ENCODE measurements at places on chromosomes 2 and 18.

- DNase-seq: peak; percentile 31
Observed at GRCh38 chr18:72086421-72086820, 457.7 kb downstream of the CBLN2 start.

DNA sequence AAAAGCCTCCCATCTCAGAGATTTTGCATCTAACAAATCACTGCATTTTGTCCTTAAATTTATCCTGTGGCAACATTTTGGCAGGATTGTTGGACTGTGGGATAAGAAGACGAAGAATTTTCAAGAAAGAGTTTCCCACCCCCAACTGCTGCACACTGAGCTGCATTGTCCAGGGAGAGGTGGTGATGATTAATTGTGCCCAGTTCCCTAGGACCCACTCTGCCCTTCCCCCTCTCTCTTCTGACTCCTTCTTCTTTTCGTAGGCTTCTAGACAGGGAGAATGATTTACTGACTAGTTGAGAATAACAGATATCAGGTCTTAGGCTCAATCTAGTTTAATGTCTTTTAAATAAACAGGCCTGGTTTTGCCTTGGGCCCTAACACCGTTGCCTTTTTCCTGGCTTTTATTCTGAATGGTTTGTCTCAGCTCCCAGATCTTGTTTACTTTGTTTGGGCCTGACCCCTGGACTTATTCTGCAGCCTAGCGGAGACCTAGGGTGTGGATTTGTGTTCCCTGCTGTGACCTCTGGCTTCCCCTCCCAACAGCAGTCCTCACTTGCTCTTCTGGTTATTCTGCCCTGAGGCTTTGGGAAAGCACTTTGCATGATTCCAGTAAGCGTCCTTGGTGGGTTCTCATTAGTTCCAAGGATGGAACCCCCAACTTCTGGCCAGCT, 233.3 kb downstream of the INSIG2 start:
- no peak for DNase-seq

DNA sequence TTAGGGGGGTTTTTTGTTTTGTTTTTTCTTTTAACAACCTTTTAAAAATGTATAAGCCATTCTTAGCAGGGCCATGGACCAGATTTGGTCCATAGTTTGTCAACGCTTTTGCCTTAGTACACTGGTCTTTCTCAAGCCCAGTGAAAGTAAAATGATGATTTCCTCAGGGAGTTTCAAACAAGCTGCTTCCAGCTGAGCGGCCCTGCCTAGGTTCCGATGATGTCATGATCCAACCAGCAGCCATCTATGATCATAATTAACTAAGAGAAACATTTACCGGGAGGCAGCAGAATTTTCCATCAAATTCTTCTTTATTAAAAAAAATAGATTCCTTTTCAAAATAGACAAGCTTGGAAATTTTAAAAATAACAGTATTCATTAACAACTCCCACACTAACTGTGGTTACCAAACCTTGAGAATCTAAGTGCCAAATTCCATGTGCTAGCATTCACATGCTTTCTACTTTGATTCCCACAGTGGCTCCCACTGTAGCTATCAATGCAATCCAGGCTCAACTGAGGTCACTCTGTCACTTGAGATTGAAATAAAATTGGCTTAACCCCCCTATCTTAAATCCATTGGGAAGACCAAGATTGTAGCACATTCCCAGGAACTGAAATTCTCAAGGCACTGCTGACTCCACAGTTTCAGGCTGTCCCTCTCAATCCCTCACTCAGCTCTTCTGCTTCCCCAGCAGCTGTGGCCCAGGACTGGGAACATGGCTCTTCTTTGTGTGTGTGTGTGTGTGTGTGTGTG, 148.9 kb downstream of the RNF152 start:
- peak; percentile 36 for DNase-seq

- DNase-seq: peak; percentile 45
Observed at GRCh38 chr2:190318931-190319554, 583 bp downstream of the HIBCH start.

GRCh38 chr18:492451-492850, 8.1 kb downstream of the COLEC12 start:
- DNase-seq: no peak

- DNase-seq: peak; percentile 3
Observed at GRCh38 chr2:118974103-118974993, 32.4 kb downstream of the MARCO start.

DNA sequence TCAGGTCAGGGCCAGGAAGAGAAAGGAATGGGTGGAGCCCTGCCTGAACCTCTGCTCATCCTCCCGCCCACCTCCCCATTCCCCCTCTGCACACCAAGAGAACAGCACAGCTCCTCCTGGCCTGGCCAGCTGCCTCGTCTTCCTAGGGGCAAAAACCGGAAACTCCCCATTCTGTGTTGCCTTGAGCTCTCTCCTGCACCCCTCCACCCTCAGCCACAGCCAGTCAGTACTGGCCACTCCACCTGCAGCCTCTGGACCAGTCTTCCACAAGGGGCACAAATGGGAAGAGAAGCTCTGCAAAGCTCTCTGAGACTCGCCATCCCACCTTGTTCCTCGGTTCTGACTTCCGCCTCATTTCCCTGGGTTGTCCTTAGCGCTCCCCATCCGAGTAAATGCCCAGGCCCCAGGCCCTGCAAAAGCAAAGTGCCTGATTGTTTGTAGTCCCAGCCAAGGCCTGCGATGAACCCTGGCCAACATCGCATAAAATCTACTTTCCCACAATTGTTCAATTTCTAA, 39.3 kb upstream of the SLC35G4 start:
- DNase-seq: no peak

DNA sequence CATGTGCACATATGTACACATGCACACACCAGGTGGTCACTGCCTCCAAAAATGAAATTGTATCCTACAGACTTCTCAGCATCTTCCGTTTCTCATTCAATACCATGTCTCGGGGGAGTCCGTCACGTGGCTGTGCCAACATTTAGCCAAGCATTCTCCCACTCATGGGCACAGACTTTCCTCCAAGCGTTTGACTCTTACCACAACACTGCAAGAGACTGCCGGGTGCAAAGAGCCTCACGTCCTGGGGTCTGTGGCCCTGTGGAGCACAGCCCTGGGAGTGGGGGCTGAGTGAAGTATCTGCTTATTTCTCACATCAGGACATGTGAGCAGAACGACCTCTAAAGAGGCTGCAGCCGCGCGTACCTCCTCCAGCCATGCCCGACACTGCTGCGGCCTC, 28.0 kb downstream of the HDAC4 start:
- no peak for DNase-seq

DNA sequence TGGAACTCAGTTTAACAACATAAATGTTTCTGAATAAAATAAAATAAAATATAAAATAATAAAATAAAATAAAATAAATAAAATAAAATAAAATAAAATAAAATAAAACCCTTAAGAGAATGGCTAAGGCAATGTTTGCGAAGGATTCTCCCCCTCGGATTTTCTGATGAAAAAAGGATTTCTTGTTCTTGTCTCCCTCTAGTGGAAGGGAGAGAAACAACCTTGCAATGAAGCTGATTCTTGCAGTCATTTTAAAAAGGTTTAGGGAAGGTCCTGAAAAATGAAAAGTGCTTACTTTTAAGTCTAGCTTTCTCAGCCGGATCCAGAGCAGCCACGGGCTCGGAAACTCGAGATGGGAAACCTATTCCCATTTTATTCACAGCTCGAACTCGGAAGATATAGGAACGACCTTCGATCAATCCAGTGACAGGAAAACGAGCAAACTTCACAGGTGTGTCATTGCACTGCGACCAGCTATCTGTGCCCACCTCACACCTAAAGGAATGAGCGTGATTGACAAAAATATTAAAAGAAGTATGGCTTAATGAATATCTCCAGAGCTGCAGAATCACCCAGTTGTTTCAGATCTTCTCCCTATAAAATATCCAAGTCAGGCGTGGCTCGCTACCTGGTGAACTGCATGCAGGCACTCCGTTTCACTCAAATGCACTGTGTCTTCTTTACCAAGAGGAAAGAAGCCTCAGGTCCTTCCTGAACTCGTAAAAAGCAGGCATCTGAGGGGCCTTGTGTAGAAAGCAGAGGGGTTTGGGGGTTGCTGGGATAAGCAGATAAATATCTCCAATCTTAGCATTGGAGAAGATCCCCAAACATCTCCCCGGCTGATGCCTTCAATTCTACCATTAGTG, 68.1 kb downstream of the MYOM1 start:
- DNase-seq: peak; percentile 73

- no peak for DNase-seq
Observed at GRCh38 chr2:23322567-23323197, 62.3 kb upstream of the KLHL29 start.

Data from adipocyte (in vitro differentiated cells).